Gastroesophageal sphincter (tissue), 4 donors: ENCODE measurements at places on chromosomes 12 and 14. TPM values are rescaled to one million over a fixed set of nuclear protein-coding genes. Genes with fewer than 3 reads are reported as not detected.

Gene VPS33A
- 13.0 TPM for total RNA-seq

Gene EXD2
- 37.1 TPM for total RNA-seq

Gene SLCO1B1
- total RNA-seq = not detected

DNA sequence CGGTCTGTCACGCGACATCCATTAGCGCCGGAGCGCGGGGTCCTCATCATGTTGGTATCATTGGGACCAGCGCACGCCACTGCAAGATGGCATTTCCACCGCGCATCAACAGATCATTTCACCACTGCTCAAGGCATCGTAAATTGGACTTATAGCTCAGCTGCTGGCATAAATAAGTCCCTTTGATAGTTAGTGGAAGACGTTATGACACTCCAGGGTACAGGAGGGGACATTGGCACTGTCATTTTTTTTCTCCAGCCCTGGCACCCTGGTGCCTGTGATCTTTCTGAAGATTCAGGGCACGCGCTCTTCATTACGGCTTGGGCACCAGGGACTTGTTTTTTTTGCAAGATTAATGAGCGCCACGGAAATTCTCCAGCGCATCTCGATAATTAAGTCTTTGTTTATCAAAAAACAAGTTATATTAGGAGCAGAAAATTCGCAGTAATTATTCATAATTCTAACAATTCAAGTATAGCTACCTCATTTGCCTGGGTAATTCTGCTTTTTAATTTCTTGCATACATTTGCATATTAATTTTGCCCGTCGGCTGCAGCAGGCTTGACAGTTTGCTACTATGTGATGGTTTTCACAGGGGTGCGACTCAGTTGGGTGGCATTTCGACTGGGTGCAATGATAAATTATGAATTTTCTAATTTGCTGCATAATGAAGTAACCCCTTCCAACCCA is 167.7 kb downstream of the VRK1 start:
- no peak for ATAC-seq

DNA sequence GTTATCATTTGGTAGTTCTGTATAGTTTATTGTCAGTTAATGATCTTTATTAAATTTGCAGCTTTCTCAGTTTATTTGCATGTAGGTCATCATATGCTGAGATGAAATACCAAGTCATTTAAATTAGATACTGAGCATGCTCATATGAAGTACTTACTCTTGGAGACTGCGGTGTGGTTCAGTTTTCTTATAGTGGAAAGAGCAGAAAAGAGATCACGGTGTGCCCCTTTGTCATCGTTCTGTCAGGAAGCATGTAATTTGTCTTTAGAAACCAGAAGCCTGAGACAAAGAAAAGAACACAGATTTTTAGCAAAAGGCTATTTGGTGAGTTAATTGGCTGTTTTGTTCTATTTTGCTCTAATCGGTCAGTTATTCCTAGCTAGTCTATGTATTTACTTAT is 75.6 kb downstream of the PLEKHA5 start:
- ATAC-seq = no peak
